ENCODE measurements at places on chromosomes 11 and 22. TPM values are rescaled to one million over a fixed set of nuclear protein-coding genes. Genes with fewer than 3 reads are reported as not detected.

SLC17A6 gene
- not detected for total RNA-seq

SPDYC gene
- not detected for total RNA-seq

NCAM1 gene
- total RNA-seq = 0.28 TPM

KRTAP5-7 gene
- not detected for total RNA-seq

TMEM86A gene
- total RNA-seq = 0.83 TPM

PKNOX2 gene
- 0.92 TPM for total RNA-seq

MMP11 gene
- total RNA-seq = 9.2 TPM

CCDC81 gene
- total RNA-seq = 0.85 TPM

TRPM5 gene
- total RNA-seq = not detected

ATXN10 gene
- total RNA-seq = 133 TPM

HBB gene
- not detected for total RNA-seq
